Neural crest cell (in vitro differentiated cells): ENCODE measurements at places on chromosomes 16 and 17. TPM values are rescaled to one million over a fixed set of nuclear protein-coding genes. Genes with fewer than 3 reads are reported as not detected.

The SDR42E2 gene
- total RNA-seq = not detected in 2 replicates

The AP1G1 gene
- total RNA-seq = 95.9 and 98.6 TPM in 2 replicates

The C17orf78 gene
- total RNA-seq = not detected in 2 replicates

The FNDC8 gene
- not detected in 2 replicates for total RNA-seq

The KPNA2 gene
- 376 and 397 TPM in 2 replicates for total RNA-seq

The HAGHL gene
- total RNA-seq = 15.0 and 15.4 TPM in 2 replicates

The KIF18B gene
- 87.3 and 93.1 TPM in 2 replicates for total RNA-seq

The ATXN1L gene
- total RNA-seq = 27.4 and 28.4 TPM in 2 replicates

The CCDC154 gene
- 1.2 and 1.9 TPM in 2 replicates for total RNA-seq

The TBC1D3 gene
- total RNA-seq = not detected in 2 replicates

The ABHD15 gene
- 3.7 and 4.2 TPM in 2 replicates for total RNA-seq

The WIPF2 gene
- 28.7 and 30.2 TPM in 2 replicates for total RNA-seq

The CDH8 gene
- total RNA-seq = 6.2 and 7.1 TPM in 2 replicates

The EIF3CL gene
- 91.7 and 119 TPM in 2 replicates for total RNA-seq

The NPW gene
- total RNA-seq = 0.82 and 1.3 TPM in 2 replicates

The TNP2 gene
- not detected in 2 replicates for total RNA-seq

The ABCC11 gene
- 0.09 and 0.20 TPM in 2 replicates for total RNA-seq

The PHB1 gene
- 248 and 256 TPM in 2 replicates for total RNA-seq

The HSF4 gene
- total RNA-seq = 1.3 TPM in 1 of 2 replicates, not detected in the other

The MT3 gene
- total RNA-seq = not detected in 2 replicates

The SPNS1 gene
- 48.1 and 48.2 TPM in 2 replicates for total RNA-seq

The SLC5A11 gene
- not detected in 2 replicates for total RNA-seq

The ARRB2 gene
- total RNA-seq = 66.7 and 73.4 TPM in 2 replicates

The CHD9NB gene
- 0.61 and 0.75 TPM in 2 replicates for total RNA-seq

The ZNF23 gene
- 14.2 and 14.3 TPM in 2 replicates for total RNA-seq

The PLLP gene
- total RNA-seq = 0.79 and 0.84 TPM in 2 replicates

The GPR142 gene
- 0.23 TPM in 1 of 2 replicates, not detected in the other for total RNA-seq

The IGFALS gene
- total RNA-seq = 0.14 TPM in 1 of 2 replicates, not detected in the other

The KRTAP4-1 gene
- not detected in 2 replicates for total RNA-seq

The GAST gene
- total RNA-seq = not detected in 2 replicates

The CREBBP gene
- 84.7 and 97.6 TPM in 2 replicates for total RNA-seq

The NPIPA2 gene
- total RNA-seq = 10.1 and 12.9 TPM in 2 replicates

The SLC52A1 gene
- total RNA-seq = not detected in 2 replicates

The CCL23 gene
- total RNA-seq = not detected in 2 replicates

The CNTNAP1 gene
- total RNA-seq = 17.0 and 19.4 TPM in 2 replicates

The ALDH3A1 gene
- 0.64 TPM in 1 of 2 replicates, not detected in the other for total RNA-seq

The HLF gene
- not detected in 2 replicates for total RNA-seq

The PKMYT1 gene
- 80.1 and 82.2 TPM in 2 replicates for total RNA-seq

The PPP4C gene
- total RNA-seq = 141 and 144 TPM in 2 replicates
